ENCODE measurements at places on chromosomes 7 and 10.

DNA sequence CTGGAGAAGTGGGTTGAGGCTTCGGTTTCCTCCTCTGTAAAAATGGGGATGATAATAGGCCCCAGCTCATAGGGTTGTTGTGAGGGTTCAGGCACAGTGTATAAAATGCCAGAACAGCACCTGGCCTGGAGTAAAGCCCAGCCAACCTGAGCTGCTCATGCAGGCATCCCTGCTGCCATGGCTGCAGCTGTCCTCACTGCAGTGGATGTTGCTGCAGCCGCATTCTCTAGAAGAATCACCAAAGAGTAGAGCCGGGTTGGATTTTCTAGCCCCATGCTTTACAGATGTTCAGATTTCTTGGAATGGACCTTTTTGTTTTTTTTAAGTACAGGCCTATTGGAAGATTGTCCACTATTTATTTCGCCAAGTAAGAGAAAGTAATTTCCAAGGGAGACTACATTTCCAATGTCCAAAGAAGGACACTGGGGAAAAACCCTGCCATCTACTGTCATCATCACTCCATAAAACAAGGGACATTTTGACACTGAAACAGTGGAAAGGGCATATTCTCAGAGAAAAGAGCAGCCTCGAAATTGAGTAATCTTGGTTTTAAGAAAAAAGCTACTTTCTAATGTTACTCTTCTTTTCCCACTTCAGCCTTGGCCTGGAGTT, 147.5 kb upstream of the TCF7L2 start:
- no peak for DNase-seq

GRCh38 chr7:45140827-45141226, 16.8 kb upstream of the RAMP3 start:
- DNase-seq, result no peak

DNA sequence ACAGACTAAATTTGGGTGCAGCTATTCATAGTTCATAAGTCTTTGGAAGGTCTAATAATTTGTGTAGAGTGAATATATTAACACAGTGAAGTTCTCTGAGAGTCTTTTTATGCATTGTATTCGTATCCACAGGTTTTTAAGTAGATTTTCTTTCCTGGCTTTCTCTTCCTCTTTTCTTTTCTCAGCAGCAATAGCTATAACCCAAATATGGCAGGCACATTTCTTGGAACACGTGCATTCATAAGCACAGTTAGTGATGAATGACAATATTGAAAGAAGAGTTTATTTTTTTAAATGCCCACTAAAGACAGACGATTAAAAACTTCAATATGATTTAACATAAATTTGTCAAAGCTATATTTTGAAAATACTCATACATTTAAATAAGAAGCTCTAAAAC, 220.5 kb upstream of the MBL2 start:
- DNase-seq, result no peak

GRCh38 chr7:148368562-148368961, 222.0 kb upstream of the C7orf33 start:
- DNase-seq, result no peak

DNA sequence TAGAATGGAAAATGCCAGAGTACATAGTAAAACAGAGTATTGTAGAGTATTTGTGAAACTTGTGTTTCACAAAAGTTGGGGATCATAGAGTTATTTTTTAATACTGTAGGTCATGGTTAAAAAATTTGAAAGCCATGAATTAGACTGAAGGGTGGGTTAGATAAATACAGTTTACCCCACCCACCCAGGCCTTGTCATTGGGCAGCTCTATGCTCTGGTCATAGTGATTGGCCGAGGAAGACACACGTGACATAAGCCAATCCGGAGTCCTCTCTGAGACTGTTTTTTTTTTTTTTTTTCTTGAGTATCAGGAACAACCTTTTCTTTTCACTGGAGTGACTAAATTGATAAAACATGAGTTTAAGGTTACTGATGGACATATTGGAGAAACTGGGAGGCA, 33.3 kb upstream of the ORC5 start:
- no peak for DNase-seq

DNA sequence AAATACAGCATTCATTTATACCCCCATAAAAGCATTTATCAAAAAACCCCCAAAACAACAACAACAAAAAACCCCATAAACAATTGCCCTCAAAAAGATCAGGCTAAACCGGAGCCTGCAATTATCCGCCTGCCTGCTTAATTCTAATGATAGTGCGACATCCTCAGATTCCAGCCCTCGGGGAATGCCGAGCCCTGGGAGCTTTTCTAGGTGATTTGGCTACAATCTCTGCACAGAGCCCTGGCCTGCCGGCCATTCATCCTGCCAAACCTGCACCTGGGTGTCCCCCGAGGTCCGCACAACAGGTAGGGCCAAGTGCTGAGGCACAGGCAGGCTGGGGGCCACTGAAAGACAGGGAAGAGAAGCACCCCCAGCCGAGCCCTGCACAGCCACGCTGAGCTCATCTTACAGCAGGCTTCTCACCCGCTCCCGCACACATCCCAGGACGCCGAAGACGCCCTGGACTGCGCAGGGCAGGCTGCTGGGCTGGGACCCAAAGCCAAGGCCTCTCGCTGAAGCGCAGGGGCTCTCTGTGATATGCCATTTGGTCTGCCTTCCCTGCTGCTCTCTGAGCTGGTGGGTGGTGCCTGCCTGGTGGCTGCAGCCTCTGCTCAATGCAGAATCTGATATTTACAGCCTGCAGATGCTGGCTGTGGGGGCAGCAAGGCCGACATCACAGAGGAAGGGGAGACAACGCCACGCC, 57.5 kb downstream of the CAMK2B start:
- DNase-seq, result no peak

- no peak for DNase-seq
Observed at GRCh38 chr7:8037151-8037550, 68.6 kb downstream of the GLCCI1 start.

DNA sequence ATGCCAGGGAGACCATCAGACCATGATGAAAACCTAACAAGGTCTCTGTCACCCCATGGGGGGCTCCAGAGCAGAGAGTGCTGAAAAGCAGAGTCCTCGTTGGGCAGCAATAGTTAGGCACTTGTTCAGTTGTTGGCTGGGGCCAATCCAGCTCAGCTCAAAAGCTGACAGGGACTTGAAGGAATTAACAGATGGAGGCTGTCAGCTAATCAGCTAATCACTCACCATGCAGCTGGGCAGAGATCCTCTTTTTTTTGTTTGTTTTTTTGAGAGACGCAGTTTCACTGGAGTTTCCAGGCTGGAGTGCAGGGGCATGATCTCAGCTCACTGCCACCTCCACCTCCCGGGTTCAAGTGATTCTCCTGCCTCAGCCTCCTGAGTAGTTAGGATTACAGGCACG, 18.1 kb downstream of the CEP55 start:
- no peak for DNase-seq

GRCh38 chr7:4842319-4843064, 19.3 kb downstream of the PAPOLB start:
- no peak for DNase-seq

DNA sequence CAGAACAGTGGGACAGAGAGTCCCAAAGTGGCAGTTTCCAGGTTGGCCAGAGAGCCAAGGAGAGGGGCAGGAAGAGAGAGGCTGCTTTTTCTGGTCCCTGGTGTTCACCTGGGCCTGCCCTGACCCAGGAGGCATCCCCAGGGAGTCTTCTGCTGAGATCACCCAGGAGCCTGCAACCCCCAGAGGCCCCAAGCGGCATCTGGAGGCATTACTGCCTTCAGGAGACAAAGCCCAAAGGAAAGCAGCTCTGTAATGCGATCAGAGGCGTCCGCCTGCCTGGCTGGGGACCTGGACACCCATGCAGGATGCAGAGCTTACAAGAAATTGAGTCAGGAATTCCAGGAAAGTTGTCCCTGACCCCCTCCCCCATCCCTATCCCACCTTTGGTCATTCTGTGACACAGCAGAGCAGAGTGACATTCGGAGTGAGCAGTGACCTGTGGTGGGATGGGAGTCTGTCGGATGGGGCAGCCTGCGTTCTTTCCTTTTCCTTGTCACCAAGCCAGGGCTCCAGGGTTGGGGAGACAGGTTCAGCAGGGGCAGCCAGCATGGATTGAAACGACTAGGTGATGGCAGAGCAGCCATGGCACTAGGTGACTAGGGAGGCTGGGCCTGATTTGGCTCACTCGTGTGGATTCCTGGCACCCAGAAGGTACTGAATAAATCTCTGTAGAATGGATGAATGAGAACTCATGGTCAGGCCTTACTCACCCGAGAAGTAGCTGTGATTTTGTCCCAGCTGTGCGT, 10.4 kb downstream of the UNC5B start:
- DNase-seq, result no peak

DNA sequence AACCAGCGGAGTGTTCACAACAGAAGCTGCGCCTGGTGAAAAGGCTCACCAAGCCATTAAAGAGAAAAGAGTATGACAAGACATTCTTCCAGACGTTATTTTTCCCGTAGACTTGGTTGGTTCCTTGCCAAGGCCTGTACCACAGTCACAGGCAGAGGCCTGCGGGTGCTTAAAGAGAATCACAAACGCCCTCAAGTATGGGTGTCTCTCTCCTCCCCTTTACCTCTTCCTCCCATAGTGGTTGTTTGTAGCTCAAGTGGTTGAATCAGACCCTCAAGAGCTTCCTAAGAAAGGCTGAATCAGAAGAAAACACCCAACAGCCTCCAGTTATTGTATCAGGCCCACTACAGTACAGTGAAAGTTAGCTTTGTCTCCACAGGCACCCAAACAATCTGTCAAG, 169.0 kb downstream of the CREB5 start:
- DNase-seq, result no peak

- peak; percentile 46 for DNase-seq
Observed at GRCh38 chr10:109934958-109935793, 11.9 kb upstream of the XPNPEP1 start.

All from CD8-positive, alpha-beta memory T cell (primary cell).